ENCODE measurements at places on chromosomes 4 and X.

GRCh38 chr4:79576429-79576753, 168.4 kb upstream of the GK2 start:
- DNase-seq = no peak

DNA sequence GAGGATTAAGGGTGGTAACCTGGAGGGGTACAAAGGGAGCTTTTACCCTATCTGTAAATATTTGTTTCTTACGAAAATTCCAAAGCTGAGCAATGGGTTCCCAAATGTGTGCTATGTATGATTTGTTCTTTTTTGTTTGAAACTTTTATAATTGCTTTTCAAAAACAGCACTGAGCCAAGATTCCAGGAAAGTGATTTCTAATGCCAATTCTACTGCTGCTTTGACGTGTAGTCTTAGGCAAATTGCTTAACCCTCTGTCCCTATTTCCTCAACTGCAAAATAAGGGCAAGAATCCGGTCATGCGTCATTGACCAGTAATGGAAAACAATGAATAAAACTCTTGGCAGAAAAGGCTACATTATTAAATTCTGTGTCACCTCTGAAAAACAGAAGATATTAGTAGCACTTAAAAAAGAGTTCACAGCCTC, 454.7 kb downstream of the IL15 start:
- DNase-seq = no peak

DNA sequence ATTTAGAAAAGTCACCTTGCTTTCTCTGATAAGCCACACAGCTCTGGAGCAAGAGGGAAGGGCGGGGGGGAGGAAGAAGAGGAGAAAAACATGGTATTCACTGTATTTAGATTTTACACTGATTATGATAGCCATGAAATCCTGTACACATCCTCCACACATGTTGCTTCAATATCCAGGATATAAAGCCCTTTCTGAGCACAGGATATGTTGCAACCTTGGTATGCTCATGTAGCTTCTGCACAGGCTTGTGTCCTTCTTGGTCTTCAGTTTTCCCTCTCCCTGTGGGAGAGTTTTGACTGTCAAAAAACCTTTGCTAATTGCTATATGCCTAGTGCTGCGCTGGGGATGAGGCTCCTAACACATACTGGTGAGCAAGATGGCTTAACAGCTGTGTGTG, 61.9 kb upstream of the DAPP1 start:
- DNase-seq = no peak

- DNase-seq = no peak
These were observed at the start of gene NAT8L for GRCh38 chr4:2059046-2059725. Gene NAT8L, plus strand, starts transcription at chr4:2059327. Its CDS starts 185 bp downstream, at chr4:2059512.

DNA sequence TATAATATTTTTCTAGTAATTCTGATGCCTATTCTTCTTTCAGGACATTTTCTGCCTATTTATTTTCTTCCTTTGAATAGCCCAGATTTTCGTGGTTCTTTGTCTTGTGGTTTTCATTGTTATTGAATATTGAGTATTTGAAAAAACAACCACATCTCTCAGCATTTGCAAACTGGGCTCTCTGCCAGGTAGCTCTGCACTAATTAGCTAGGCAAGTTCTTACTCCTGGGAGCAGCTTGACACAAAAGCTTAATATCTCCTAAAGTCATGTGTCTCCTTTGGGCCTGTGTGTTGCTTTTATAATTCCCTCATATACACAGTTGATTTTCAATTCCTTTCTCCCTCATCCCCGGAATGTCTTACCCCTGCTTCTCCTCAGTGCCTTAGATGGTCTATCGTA, 413.5 kb upstream of the GRIA3 start:
- DNase-seq = no peak

DNA sequence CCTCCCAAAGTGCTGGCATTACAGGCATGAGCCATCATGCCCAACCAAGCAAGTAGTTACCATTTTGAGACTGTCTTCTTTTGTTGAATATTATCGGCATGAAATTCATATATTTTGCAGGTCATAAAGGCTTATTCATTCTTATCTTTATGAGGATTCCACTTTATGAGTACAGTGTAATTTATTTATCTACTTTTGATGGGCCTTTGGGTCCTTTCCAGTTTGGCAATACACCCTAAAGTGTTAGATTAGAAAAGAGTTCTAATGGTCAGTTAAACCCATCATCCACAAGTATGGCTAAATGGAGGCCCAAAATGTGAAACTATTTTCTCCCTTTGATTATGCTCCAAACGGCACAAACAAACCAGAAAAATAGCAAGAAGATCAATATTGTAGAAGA, 10.9 kb upstream of the ABCG2 start:
- no peak for DNase-seq

DNA sequence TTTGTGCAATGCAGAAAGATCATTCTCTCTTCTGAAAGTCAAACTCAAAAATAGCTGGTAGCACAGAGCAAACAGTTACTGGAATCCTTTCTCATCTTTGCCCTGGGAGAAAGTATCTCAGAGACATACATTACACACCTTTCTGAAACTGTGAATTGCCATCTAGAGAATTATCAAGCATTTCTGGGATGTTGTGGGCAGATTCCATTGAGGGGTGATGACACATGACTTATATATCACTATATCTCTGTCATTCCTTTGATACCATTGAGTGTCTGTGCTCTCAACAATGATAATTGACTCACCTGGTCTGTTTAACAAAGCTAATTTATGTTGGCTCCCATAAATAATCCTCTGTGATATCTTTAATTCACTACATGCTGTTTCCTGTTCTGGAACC, 13.0 kb downstream of the SLIT2 start:
- DNase-seq = no peak

- no peak for DNase-seq
These were observed 41.9 kb upstream of the RELL1 start for GRCh38 chr4:37728064-37728463.

DNA sequence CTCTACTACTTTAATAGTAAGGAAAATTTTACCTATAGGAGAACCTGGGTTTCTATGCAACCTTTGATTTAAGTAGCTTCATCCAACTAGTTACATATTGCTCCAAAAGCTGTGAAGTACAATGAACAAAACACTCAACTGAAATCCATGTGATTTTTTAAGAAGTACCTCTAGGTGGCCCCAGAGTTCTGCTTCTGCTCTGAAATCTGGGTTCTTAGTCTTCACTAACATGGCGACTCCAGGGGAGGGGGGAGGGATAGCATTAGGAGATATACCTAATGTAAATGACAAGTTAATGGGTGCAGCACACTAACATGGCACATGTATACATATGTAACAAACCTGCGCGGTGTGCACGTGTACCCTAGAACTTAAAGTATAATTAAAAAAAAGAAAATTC, 73.4 kb upstream of the MAGEB2 start:
- no peak for DNase-seq

DNA sequence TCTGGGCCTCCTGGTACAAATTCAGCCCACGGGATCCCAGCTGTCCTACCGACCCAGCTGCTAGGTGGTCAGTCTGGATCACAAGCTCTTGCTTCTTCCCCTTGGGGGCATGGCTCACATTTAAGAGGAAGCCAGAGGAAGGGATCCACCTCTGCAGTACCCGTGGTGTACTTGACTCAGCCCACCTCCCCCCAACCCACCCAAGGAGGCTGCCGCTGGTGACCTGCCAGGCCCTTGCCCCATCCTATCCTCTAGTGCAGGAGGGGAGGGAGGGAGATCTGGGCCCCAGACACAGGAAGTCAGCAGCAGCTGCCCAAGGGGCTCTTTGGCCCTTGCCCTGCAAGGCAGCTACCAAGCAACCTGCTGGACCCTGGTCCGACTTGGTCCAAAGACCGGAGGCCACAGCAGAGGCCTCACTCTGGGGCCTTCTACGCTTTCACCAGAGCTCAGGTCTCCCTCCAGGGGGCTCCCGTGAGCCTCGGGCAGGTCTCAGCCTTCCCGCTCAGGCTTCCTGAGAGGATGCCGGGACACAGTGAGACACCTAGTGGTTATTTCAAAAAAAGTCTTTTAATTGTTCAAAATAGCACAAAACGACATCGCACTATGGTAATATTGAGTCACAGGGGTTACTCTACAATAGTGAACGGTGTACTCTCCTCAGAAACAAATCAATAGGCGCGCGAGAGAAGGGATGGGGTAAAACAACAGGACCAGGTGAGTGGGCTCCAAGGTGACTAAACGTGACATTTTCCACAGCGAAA, 2.7 kb upstream of the RENBP start:
- peak; percentile 82 for DNase-seq

DNA sequence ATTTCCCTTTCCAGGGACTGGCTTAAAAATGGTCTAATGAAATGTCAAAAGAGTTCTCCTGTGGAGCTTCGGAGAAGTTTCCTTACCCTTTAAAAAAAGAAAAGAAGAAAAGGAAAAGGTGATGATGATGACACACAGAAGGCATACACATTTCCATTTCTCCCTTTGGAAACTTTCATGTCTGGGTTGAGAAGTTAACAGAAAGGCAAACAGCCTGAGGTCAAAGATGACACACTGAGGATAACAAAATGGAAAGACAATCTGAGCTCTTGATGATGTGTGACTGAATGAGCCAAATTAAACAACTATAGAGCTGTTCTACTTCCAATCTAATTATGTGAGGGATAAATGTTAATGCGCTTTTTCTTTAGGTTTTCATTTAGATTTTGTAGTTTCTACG, 32.2 kb downstream of the NFXL1 start:
- DNase-seq = no peak

DNA sequence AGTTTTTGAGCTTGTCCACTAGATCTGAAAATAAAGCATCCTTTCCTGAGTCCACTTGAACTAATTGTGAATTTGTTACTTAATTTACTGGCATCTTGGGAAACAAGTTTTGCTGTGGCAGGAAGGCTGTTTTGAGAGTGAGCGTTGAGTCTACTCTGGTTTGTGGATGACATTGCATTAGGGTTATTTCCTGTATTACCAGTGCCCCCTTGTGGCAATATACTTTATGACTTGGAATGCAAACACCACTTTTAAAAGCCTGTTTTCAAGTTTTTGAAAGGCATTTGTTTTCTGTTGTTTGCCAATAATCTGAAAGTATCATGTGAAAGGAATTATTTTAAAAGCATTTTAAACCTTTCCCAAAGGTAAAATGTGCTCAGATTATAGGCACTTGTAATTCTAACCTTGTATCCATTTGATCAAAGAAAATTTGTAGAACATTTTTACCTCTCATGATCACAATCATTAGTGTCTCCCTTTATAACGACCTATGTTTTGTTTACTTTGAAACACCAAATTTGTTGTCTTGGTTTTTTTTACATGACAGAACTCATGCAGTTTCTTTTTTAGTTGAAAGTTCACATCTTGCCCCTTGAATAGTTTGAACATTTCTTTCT, 18.0 kb upstream of the CYP2U1 start:
- no peak for DNase-seq

GRCh38 chr4:113243312-113243711, 193.9 kb downstream of the ANK2 start:
- no peak for DNase-seq

DNA sequence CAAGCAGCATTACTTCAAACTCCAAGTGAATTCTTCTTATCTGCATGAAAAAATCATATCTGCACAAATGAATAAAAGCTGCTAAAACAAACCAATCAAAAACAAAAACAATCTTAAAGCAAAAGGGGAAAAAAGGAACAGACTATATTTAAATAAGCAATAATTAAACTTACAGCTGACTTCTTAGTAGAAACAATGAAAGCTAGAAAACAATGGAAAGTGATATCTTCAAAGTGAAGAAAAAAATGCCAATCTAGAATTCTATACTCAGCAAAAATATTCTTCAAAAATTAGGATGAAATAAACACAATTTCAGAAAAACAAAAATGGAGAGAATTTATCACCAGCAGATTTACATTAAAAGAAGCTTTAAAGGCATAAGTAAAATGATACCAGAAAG, 20.0 kb downstream of the STBD1 start:
- DNase-seq = no peak

- DNase-seq = no peak
These were observed 6.2 kb upstream of the ZBTB33 start for GRCh38 chrX:120244395-120244734.

GRCh38 chrX:105894721-105895120, 72.4 kb downstream of the NRK start:
- DNase-seq = no peak

DNA sequence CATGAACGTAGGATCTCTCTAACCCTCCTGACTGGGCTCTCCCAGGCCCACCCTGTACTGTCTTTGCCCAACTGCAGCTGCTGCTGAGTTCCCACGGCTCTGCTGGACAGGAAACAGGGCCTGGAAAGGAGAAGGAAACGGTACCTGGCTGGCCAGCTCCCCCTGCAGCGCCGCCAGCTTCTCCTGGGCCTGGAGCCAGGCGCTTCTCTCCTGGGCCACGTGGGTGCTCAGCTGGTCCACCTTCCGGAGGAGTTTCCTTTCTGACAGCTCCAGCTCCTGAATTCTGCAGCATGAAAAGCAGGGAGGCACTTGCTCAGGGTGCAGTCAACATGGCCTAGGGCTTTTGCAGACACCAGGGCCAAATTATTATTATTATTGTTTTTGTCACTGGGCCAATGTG, 6.5 kb downstream of the C4orf50 start:
- DNase-seq = no peak

GRCh38 chr4:9936129-9936644, 85.1 kb downstream of the SLC2A9 start:
- no peak for DNase-seq

DNA sequence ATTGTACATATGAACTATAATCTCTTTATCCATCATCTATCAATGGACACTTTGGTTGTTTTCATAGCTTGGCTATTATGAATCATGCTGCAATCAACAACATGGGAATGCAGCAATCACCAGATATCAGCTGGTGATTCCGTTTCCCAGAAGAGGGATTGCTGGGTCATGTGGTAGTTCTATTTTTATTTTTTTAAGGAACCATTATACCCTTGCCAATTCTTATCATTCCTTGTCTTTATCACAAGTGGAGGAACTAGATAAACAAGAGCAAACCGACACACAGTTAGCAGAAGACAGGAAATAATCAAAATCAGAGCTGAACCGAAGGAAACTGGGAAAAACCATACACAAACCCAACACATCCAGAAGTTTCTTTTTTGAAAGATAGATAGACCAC, 14.5 kb upstream of the LNX1 start:
- DNase-seq = no peak

GRCh38 chrX:41470706-41471105, 23.6 kb downstream of the NYX start:
- DNase-seq = no peak

- DNase-seq = no peak
These were observed 732.5 kb downstream of the ARAP2 start for GRCh38 chr4:35511851-35512250.

- DNase-seq = no peak
These were observed 66.6 kb downstream of the SNX25 start for GRCh38 chr4:185276036-185276435.

- DNase-seq = no peak
These were observed 37.1 kb downstream of the CHIC2 start for GRCh38 chr4:54027311-54027710.

GRCh38 chr4:110625576-110626257, 2.8 kb upstream of the PITX2 start:
- DNase-seq = no peak

GRCh38 chr4:15694431-15694830, 8.4 kb upstream of the BST1 start:
- DNase-seq = no peak

DNA sequence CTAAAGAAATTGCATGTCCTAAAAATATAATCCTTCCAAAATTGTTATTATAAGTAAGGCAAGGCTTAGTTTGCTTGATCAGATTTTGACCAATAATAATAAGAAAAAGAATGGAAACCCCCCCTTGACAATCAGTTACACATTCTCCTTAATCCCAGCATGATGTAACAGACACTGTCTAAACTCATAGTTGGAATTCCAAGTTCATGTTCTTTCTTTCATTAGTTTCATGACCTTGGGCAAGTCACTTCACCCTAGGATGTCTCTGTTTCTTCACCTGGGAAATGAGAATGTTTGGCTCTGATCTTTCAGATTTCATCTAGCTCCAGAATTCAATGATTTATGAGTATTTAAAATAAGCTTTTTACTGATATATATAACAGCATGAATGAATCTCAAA, 64.8 kb downstream of the MAML3 start:
- no peak for DNase-seq

Measured in islet precursor cell (in vitro differentiated cells).